Activated naive CD8-positive, alpha-beta T cell treated with anti-CD3 and anti-CD28 coated beads, Interleukin-2, amount 50 U/mL, for 16 hours (primary cell): ENCODE measurements at places on chromosomes 16 and 17.
A peak's percentile ranks its signal among the peaks of the same experiment; 100 is the strongest.

GRCh38 chr17:8369944-8370343, 6.6 kb downstream of the KRABD2 start:
- no peak for DNase-seq

- no peak for DNase-seq
These were observed 67.4 kb upstream of the SOX9 start for GRCh38 chr17:72053449-72053848.

- DNase-seq = no peak
These were observed 26.1 kb downstream of the SLC25A10 start for GRCh38 chr17:81737947-81738800.

GRCh38 chr16:8679151-8679550, 4.7 kb downstream of the ABAT start:
- no peak for DNase-seq

- peak; percentile 29 for DNase-seq
These were observed 3.6 kb upstream of the WDR81 start for GRCh38 chr17:1720856-1721386.

DNA sequence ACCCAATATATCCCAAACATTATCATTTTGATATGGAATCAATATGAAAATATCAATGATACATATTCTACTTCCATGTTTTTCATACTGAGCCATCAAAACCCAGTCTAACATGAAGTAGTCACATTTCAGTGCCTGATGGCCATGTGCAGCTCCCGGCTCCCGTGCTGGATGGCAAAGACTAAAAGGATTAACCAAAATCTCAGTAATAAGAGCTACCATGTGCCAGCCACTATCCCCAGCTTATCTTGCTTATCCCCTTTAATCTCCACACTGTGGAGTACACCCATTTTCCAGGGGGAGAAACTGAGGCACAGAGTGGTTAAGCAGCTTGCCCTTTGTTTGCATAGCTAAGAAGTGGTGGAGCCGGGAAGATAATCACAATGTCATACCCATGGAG, 9.2 kb downstream of the CD300LG start:
- no peak for DNase-seq

GRCh38 chr17:45435481-45435880, 2.8 kb upstream of the ARHGAP27 start:
- no peak for DNase-seq

DNA sequence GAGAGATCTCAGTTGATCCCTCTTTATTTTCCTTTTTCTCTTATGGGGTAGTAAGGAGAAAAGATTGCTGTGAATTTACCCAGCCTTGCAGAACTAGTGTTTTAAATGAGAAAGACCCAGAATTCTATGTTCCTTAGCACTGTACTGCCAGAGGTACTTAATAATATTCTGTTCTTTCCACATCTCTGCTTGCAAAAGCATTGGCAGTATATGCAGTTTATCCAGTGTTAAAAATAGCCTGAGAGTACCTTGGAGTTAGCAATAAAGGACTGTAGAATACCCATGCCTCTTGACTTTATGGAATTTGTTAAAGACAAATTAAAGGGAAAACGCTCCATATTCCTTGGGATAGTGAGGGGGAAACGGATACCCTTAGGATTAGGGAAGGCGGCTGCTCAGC, 11.9 kb downstream of the SLC7A6 start:
- DNase-seq = no peak
